ENCODE measurements at places on chromosomes 1 and 21.

GRCh38 chr1:29793101-29793546, 556.8 kb downstream of the PTPRU start:
- DNase-seq, result peak; percentile 77

DNA sequence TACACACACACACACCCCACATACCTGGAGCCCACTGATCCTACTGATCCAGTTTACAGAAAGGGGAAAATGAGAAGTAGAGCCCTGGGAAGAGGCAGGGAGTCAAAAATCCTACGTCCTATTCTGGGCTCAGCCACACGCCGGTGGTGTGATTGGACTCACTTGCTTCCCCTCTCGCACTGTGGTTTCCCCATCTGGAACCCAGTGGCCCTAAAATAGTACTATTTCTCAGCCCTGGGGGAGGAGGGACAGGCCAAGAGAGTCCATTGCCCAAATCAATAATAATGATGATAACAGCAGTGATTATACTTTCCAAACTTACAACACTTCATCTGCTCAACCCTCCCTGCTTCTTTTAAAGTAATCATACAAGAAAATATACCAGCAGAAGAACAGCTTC, 2.9 kb upstream of the PIGR start:
- no peak for DNase-seq

GRCh38 chr1:98045211-98045766, 124.5 kb upstream of the DPYD start:
- DNase-seq, result peak; percentile 60

GRCh38 chr1:38656726-38657125, 202.8 kb downstream of the RRAGC start:
- no peak for DNase-seq

GRCh38 chr1:61921435-61921834, 179.2 kb downstream of the PATJ start:
- DNase-seq, result peak; percentile 35

DNA sequence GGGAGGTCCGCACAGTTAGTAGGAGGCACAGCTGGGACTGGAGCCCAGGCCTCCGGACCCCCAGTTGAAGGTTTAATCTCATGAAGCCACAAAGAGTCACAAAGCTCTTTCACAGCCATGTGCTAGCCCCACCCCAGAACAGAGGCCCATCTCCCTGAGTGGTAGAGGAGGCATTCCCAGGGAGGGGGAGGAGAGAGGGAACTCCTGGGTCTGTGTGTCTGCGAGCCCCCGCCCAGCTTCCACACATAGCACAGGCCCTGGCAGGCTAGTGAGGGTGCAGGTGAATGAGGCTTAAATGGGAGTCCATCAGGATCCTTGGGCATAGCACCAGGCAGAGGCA, 197.8 kb downstream of the MATN1 start:
- DNase-seq, result no peak

- DNase-seq, result no peak
These were observed 58.1 kb downstream of the HLCS start for GRCh38 chr21:36908260-36908908.

DNA sequence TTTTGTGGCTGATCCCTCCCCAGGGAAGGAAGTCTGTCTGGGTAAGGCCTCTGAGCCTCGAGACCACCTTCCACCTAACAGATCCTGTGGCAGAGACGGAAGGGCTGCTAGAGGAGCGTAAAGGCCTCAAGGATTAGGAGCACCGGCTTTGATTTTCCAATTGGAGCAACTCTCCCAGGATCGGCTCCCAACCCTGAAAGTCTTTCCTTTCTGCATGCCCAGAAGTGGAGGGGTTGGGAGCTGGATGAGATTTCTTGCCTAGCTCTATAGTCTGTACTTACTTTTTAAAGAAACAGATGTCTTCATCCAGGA, 41.4 kb downstream of the ELK4 start:
- DNase-seq, result no peak

DNA sequence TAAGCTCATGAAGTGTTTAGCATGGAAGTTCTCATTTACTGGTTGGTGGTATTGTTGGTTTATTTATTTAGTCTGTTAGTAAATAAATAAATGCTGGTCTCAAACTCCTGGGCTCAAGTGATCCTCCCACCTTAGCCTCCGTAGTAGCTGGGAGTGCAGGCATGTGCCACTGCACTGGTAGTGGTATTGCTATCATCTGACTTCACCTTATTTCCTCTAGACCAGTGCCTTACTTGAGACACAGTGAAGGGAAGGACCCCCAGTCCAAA, 1.4 kb upstream of the SLC2A1 start:
- DNase-seq, result no peak

- peak; percentile 11 for DNase-seq
These were observed 30.9 kb downstream of the WNT3A start for GRCh38 chr1:228037401-228038386.

DNA sequence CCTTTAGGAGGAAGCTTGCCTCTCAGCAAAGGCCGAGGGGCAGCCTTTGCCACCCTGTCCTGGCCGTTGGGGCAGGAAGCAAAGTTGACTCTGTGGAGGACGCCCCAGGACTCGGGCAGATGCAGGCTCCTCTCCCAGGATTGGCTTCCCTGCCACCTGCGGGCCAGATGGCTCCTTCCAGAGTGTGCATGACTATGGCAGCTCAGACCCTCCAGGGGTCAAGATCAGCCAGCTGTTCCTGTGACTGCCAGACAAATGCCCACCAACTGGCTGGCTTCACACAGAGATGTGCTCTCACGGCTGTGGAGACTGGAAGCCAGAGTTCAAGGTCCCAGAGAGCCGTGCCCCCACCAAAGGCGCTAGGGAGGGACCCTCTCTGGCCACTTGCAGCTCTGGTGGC, 87.0 kb upstream of the VAMP3 start:
- no peak for DNase-seq

DNA sequence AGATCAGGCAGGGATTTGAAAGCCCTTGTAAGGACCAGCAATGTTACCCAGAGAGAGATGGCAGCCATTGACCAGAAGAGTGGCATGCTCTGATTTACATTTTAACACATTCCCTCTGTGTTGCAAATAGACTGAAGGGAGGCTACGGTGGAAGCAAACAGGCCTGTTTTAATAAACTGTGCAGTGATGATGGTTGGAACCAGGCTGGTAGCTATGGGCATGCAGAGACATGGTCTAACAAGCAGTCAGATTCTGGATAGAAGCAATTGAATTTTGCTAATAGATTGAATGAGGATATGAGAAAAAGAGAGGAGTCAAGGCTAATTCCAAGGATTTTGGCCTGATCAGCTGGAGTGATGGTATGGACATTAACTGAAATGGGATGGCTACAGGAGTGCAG, 32.3 kb upstream of the ZNF648 start:
- DNase-seq, result no peak

GRCh38 chr1:197021716-197022115, 44.4 kb downstream of the CFHR5 start:
- no peak for DNase-seq

GRCh38 chr1:185155600-185156287, 1.0 kb downstream of the TRMT1L start:
- peak; percentile 3 for DNase-seq

GRCh38 chr1:226457307-226457712, 49.4 kb upstream of the PARP1 start:
- DNase-seq, result peak; percentile 33

DNA sequence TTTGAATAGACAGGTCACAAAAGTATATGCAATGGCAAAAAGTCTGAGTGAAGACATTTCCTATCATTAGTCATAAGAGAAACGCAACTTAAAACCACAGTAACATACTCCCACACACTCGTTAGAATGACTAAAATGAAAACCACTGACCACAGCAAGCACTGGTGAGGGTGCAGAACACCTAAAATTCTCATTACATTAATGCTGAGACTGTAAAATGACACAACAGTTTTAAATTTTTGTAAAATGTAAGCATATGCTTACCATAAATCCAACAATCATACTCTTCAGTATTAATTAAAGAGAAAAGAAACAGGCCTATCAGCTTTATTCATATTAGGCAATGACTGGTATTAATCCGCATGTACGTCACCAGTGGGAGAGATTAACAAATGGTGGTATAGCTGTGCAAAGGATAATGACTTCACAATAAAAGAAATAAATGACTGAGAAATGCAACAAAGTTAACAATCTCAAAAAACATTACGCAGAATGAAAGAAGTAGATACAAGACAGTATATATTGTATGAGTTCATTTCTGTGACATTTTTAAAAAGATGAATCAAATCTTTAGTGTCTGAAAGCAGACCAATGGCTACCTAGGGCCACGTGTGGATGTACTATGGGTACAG, 253.5 kb downstream of the AKT3 start:
- peak; percentile 89 for DNase-seq

- no peak for DNase-seq
These were observed 37.6 kb upstream of the LMO4 start for GRCh38 chr1:87291107-87291506.

DNA sequence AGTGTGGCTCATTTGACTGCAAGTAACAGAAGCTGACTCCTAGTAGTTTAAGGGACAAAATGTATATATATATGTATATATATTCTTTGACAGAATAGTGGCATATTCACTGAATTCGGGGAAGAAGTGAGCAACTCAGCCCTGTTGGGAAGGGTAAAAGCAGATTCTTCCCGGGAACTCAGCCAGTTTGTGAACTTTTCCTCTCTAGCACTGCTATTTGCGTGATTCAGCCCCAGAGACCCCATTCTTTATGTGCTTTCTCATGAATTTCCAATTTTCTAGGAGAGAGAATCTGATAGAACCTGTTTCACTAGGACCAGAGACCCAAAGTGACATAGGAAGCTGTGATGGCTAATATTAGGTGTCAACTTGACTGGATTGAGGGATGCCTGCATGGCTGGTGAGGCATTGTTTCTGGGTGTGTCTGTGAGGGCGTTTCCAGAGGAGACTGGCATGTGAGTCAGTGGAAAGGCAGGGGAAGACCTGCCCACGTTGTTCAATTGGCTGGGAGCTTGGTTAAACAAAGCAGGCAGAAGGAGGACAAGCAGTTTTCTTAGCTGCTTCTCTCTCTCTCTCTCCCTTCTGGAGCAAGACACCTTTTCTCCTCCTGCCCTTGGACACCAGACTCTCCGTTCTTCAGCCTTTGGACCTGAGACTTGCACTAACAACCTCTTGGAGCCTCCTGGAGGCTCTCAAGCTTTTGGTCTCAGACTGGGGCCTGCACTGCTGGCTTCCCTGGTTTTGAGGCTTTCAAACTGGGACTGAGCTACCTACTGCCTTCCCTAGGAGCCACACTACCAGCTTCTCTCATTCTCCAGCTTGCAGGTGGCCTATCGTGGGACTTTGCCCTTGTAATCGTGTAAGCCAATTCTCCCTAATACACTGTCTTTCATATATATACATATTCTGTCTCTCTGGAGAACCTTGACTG, 93.4 kb upstream of the KCNK1 start:
- DNase-seq, result no peak

- DNase-seq, result no peak
These were observed 4.8 kb downstream of the CD53 start for GRCh38 chr1:110877776-110878175.

DNA sequence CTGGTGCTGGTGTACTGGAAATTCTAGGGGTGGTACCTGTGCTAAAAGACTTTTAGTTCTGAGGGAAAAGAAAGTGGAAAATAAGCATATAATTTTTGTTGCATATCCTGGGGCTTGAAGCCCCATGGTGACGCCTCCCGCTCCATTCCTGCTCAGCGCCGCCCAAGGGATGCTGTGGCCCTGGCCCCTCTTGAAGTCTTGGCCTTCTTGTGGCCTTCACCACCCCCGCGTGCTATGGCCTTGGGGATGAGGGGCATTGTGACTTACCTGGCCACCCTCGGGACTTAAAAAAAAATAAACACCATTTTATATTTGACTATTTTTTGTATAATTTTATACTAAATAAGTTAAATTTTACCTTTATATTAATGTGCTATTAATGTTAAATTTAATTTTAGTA, 15.3 kb downstream of the IFI16 start:
- DNase-seq, result no peak

- no peak for DNase-seq
These were observed 15.8 kb downstream of the CAMK2N1 start for GRCh38 chr1:20470194-20470593.

- DNase-seq, result no peak
These were observed 78.9 kb upstream of the CAMK1G start for GRCh38 chr1:209504571-209504970.

GRCh38 chr21:16423921-16424320, 694.1 kb downstream of the USP25 start:
- no peak for DNase-seq

DNA sequence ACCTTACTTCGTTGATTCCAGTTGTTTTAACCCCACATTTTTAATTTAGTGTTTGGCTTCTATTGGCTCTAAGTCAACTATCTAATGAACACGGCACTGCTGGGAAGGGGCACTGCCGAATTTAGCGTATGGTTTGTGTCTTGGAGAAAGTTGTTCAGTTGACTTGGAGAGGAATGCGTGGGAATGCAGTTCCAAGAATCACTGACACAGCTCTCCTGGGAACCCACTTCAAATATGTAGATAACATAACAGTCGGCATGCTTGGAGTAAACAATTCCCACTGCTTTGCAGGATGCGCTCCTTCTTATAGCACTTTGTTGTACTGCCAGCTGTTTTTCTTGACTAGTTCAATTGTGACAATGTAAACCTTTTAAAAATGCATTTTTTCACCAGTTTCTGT, 104.3 kb downstream of the RYR2 start:
- DNase-seq, result no peak

DNA sequence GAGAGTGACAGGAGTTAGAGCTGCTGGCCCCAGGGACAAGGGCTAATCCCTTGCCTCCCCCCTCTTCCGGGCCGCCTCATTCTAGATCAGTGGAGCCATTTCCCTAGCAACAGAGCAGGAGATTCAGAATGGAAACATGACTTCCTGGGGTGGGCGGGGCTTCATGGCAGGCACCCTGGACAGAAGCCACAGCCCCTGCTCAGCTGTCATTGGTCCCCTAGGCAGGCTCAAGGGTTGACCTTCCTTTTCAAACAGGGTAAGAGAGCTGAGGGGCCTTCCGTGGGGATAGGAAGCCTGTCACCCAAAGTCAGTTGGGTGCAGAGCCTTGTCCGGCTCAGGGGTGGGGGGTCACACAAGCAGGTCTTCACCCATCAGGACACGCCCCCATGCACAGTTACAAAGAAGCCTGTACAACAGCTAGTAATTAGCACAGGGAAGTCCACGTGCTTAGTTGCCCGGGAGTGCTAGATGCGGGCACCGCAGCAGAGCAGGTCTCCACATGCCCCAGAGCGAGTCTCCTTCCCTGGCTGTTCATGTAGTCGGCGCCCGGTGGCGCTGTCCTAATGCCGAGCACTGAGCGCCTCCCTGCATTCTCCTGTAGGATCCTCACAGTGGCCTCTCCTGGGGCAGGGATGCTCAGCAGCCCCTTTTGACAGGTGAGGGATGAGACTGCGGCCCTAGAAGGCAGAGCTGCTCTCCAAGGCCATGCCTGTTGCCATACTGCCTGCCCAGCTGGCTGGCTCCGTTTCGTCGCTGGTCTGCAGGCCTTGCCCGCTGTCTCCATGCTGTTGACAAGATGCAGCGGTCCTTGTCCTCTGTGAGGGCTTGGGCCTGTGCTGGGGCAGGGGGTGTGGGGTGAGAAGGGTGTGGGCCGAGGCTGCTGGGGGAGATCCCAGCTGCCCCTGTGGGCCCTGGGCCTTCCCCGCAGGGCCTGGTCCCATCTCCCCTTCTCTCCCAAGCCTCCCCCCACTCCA, 5.1 kb downstream of the TMEM201 start:
- DNase-seq, result peak; percentile 75

GRCh38 chr1:74571891-74572290, 59.5 kb upstream of the LRRC53 start:
- no peak for DNase-seq
